ENCODE measurements at places on chromosomes 4 and X.

DNA sequence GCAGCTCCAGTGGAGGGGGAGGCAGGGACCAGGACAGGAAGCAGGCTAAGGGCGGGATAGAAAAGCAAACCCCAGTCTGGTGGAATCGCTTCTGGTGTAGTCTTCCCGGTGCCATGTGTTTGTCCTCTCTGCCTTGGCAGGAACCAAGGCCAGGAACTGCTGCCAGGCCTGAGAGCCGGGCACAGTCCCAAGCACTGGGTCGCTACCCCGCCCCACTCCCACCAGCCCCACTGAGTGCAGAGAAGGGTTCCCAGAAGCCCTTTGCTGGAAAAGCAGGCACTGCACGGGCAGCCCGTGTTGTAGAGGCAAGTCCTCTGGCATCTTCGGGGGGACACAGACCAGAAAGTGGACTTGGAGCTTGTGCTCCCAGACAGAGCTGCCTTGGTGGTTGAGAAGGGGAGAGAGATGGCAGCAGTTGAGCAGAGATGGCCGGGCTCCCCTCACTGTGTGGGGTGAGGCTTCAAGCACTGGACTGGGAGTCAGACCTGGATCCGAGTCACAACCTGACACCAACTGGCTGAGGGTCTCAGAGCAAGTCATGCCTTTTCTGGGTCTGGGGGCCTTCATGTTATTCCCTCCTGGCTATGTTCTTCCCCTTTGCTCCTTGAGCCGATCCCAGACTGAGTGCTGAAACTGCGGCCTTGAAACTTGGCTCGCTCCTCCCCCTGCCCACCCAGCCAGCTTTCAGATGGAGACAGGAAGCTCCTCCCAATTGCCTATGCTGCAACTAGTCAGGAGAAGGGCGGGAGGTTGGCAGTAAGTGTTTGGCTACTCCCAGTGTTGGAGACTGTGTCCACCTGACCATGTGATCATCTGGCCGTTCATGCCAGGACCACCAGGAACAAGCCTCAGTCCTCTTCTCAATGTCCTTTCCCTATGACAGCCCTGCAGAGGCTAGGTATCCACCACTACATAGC, 59.7 kb upstream of the MTM1 start:
- DNase-seq = no peak

DNA sequence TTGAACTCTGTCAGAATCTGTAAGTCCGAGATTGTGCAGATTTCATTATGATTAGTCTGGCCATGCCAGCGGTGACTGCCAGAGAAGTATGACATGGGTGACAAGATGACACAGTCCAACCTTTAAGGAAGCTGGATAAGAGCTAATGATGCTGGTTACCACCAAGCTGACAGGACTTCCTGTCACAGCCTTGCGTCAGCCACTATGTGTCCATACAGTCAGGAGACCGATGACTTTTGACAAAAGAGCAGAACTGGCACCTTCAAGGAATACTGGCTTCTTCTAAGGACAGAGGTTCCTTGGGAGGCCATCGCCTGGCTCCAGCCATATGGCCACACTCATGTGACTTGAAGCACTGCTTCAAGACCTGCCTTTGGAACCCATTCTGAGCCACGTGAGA, 67.2 kb upstream of the TFDP3 start:
- DNase-seq = no peak

DNA sequence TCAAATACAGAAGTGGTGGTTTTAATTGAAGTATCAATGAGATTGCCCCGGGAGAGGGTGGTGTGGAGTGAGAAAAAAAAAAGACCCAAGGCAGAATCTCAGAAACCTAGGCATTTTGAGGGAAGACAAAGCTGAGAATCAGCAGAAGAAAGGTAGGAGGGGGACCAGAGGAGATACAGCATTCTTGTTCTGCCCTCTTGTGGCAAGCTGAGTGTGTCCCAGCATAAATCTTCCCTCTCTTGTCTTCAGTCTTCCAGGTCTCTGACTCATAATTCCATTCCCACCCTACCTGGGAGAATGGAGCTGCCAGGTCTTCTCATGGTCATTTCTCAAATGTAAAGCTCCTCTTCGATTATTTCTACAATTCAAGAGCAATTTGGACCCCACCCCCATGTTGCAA, 32.7 kb upstream of the MAGED1 start:
- DNase-seq = no peak

DNA sequence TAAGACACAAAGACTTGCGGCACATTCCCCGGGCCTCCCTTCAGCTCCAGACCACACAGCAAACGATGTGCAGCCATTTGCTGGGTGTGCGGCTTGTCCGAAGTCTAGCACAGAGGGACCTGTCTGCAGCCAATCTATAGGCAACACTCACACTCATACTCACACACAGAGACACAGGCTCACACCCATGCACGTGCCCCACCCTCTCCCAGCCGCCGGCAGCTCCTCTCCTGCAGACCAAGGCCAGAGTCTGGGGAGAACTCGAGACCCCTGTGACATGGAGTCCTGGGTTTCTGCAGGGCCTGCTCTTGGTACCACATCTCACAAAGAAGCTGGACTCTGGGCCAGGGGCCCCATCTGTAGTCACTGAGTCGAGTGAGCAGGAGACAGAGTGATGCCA, 245.4 kb upstream of the PSAPL1 start:
- DNase-seq = no peak

- no peak for DNase-seq
Measured at GRCh38 chrX:97266406-97267121, 382.9 kb downstream of the RPA4 start.

DNA sequence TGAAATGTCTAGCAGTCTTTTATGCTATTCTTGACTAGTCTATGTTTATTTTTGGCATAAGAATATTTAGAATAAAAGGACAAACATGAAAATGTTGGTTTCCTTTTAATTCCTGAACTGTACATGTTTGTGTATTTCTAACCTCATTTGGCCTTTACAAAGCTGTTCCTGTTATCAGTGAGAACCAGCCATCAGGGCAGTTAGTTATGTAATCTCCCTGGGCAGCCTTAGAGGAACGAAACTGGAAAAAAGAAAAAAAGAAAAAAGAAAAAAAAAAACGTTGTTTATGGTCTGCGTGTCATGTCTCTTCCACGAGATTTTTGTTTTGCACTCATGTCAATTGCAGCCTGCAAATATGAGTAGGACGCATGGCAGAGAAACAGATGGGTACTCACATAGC, 193.7 kb downstream of the MAGEB5 start:
- DNase-seq = no peak
